Fibroblast of the aortic adventitia (primary cell): ENCODE measurements at places on chromosomes 4 and X.

DNA sequence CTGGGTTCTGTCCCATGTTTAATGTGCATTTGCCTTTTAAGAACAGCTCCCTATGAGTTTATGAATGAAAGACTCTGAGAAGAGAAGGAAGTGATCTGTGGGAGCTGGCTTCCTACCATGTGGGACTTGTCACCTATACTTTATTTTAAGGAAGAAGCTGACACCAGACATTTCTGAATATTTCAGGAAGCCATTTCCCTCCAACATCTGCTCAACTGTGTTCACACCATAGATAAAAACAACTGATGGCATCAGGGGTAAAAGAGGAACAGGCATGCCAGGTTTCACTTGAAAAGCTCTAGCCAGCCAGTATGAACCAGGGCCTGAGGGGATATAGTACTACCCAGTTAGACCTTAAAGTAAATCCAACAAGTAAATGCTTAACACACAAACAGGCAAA, 116.0 kb downstream of the COL4A6 start:
- DNase-seq = no peak

DNA sequence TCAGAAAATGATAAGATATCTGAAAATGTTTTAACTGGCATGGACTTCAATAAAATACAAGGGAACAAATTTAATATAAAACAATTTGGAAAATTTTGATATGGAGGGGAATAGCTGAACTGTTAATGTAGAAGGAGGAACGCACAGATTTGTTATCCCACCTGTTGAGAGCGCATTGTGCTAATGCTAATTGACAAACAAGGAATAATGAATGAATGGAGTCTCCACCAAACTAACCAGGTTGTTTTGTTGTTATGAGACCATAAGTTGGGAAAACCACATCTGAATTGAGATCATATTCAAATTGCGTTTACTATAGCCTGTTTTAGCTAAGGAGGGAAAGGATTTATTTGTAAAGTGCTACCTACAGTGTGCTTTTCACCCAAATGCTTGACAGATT, 195.6 kb downstream of the ADGRL3 start:
- no peak for DNase-seq

DNA sequence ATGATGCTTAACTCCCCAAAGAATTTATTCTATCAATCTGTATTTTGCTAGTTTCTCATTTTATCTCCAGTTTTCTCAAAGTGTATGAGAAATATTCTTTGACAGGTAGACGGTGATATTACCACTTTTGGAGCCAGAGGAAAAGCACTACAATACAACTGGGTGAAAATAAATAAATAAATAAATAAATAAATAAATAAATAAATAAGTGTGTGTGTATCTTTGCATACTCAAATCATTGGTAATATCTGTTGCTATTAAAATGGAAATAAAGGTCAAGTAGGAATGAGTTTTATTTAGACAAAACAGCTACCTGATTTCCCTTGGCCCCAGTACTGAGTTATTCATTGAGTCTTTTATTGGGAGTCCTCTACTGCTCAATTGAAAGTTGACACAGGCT, 114.3 kb downstream of the RBMX2 start:
- DNase-seq = no peak

- DNase-seq = no peak
Measured at GRCh38 chr4:10526429-10527222, 69.4 kb upstream of the ZNF518B start.

DNA sequence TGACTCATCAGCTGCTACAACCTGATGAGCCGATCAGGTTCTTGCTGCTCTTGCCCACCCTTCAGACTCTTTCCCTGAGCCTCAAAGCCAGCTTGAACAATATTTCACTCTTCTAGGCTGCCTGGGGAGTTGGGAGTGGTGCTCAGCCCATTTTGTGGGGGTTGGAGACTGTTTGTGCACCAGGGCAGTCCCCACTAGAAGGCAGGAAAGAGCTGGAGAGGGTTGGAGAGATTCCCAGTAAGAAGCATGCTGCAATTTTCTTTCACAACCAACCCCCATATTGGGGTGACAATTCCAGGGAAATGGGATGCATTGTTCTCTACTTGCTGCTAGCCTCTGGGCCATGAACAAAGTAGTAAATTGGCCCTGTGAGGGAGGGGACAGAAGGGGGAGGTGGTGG, 44.1 kb downstream of the SLC16A2 start:
- peak; percentile 50 for DNase-seq

DNA sequence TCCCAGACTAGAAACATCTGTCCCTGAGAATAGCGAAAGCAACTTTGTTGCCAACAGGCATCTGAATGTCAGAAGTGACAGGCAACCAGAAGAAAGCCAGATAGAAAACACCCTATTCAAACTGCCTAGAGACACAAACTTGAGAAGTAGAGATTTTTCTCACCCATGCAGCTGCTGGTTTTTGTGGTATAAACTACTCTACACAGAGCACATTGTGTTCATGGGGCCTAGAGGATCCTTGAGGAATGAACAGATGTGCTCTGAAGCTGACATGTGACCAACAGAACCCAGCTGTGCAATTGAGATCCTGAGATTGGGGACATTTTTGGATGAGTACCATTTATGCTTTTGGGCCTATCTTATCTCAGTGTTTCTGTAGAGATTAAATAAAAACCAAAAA, 63.6 kb upstream of the NRK start:
- no peak for DNase-seq

GRCh38 chr4:53376900-53377299, 541 bp upstream of the FIP1L1 start:
- no peak for DNase-seq

- DNase-seq = peak; percentile 37
Measured at GRCh38 chr4:143399113-143399949, 62.7 kb downstream of the GAB1 start.

- DNase-seq = peak; percentile 30
Measured at GRCh38 chr4:11424000-11424399, 4.7 kb downstream of the HS3ST1 start.

DNA sequence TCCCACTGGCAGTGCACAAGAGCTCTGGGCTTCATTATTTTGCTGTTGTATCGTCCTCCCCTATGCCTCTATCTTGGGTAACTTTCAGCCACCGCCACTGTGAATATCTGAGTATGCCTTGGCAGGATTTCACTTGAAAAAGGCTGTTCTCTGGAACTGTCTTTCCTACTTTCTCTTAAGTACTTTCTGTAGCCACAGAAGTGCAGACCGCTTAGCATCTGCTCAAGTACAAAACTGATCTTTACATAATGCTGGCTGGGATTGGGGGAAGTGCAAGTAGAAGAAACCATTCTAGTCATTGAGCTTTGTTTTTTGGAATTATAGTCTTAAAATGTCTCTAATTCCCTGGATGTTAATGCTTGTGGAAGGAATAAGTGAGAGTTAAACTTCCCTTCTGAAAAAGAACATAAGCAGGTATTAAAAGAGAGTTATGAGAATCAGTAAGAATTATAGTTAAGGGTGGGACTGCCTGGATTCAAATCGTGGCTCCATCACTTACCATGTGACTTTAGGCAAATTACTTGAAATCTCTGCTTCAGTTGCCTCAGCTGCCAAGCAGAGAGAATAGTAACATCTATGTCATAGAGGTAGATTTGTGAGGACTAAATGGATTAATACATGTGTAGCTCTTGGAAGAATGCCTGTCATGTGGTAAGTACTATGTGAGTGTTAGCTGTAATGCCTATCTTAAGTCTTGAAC, 77.5 kb downstream of the MID1IP1 start:
- DNase-seq = no peak

GRCh38 chr4:112075906-112076305, 69.3 kb upstream of the FAM241A start:
- no peak for DNase-seq

DNA sequence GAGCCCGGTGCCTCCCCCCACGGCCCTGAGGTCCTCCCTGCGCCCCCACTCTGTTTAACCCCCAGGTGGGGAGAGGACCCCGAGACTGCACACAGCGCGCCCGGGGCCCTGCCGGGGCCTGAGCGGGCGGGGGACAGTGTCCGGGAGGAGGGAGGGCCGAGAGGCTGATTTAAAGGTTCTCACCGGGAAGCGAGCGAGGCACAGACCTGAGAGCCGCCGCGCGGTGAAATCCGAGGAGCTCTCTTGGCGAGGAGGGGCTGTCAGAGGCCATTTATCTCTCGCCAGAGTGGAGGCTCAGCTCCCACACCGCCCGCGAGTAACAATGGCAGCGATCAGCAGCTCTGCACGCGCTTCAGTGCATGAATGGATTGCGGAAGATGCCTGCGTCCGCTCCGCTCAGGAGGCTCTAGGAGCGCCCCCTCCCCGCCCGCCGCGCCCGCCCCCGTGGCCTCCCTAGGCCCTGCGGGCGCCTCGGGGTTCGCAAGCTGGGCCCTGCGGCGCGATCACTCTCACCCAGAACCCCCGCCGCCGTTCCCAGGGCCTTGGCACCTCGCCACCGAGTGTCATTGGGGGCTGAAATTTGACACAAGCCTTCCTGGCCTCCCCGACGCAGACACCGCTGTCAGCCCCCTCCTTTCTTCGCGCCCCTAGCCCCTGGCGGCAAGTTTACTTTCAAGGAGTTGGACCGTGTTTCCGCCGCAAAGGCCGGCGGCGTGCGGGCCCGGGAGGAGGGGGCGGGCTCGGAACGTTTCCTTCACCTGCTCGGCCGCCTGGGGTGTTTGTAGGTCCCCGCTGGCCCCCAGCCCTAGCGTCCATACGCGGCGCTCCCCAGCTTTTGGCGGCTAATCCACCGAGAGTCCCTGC, 48.7 kb upstream of the BCOR start:
- peak; percentile 53 for DNase-seq

GRCh38 chr4:172830295-172830764, 338.3 kb upstream of the GALNT7 start:
- peak; percentile 40 for DNase-seq

- no peak for DNase-seq
Measured at GRCh38 chrX:18174971-18175370, 45.7 kb downstream of the BEND2 start.

DNA sequence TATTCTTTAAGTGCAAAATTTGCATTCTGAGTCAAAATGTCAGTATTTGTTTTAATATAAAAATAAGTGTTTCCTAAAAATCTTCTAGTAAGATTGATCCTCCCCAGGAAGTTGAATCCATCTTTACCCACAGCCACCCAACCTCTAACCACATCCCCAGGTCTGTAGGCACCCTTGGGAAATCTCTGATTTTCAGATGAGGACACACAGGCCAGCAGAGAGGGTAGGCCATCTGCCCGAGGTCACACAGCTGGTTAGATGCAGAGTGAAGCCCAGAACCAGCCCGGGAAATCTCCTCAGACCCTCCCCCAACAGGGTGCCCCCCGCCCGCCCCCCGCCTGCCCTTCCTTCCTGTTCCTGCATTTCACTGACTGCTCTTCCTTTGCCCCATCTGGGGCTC, 277.5 kb downstream of the FBXW7 start:
- DNase-seq = no peak
